ENCODE measurements at places on chromosomes 2 and 18.

- DNase-seq, result no peak
Measured at GRCh38 chr18:476251-476664, 24.2 kb downstream of the COLEC12 start.

DNA sequence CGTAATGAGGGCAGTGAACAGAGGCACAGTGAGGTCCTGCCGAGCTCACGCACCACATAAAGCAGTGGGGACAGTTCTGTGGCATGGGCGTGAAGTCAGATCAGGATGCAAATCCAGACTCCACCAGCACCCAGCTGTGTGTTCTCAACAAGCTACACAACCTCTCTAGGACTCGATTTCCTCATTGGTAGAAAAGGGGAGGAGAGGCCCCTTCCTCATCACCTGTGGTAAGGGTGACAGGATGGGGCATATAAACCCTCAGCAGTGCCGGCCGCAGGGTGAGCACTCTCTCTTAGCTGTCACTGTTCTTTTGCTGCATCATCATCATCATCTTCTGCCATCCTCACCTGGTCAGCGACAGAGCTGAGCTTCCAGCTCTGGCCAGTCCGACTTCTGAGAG, 54.8 kb downstream of the C2orf76 start:
- no peak for DNase-seq

DNA sequence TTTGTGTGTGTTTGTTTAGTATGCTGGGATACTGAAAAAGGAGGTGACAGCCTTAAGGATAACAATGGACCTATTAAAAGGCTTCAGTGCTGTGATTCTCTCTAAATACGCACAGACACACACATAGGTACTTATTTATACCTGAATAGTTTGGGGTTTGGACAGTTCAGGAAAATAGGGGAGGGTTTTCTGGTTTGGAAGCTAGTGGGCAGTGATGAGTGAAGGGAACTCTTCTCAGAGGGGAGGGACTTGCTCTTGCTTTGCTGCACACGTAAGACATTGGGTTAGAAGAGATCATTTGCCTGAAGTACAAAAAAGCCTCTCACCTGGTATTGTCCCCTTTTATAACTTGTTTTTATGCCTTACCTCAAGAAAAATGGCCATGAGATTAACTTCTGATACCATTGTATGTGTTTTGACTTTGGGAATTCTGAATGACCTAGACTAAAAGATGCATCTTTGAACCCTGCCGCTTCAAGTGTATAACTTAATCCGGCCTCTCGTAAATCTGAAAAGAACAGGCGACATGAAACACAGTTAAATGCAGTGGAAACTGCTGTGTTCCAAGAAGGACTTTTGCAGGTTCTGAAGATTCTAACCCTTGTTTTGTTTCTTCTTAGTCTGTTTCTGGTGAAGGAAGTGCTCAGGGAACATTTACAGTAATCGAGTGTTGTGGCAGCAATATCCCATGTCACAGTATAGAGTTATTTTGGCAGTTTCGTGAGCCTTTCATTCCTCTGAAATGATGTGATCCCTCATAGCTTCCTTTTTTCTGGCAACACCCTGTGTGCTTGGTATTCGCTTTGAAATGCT, 2.5 kb downstream of the CRIM1 start:
- DNase-seq, result no peak

DNA sequence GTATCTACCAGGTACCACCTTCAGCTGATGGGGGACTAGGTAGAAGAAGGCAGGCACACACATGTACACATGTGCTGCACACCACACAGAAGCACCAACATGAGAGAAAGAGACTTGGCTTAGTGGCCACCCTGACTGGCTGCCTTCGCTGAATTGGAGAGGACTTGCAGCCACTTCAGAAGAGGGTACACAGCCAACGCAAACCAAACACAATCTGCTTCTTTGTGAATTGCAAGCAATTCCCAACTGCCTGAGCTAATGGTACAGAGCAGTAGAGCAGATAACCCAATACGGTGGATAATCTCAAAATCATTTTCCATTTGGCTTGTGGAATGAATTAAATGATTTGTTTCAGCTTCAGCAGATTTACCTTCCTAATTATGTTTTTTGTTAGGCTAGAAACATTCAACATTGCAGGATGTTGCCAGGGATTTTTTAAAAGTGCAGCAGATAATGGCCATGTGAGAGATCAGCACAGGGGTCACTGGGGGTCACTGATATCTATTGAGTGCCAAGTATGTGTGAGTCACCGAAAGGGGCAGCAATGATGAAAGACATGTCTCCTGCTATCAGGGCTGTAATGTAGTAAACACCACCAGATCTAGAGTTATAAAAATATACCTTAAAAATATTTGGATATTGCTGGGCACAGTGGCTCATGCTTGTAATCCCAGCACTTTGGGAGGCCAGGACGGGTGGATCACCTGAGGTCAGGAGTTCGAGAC, 652.6 kb downstream of the BCL11A start:
- DNase-seq, result peak; percentile 83

DNA sequence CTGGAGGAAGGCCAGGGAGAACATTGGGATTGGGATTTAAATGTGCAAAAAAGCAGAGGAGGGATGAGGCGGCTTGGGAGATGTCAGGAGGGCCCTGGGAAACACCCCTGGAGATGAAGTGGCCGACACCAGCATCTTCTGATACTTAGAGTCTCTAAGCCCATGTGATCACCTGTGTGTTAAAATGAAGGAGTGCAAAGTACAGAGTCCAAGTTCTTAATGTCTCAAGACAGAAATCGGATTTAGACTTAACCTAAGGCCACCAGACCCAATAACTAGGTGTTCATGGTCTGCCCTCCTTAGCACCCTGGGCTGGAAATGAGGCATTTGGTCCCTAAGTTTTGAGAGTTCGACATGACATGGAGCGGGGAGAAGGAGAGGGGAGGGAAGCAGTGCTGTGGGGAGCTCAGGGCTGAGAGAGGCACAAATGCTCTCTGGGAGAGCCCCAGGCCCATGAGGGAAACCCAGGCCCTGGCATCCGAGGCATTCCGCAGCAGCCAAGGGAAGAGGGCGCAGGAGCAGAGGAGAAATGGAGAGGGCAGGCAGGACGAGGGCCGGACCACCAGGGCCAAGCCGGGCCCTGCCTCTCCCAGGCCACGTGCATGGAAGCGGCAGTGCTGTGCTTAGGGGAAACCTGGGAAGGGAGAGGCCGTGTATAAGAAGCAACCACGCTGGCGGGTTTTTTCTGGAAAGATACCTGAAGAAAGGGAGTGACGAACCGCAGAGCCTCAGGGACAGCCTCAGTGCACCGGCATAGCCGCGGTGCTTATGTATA, 63.3 kb downstream of the SFXN5 start:
- DNase-seq, result no peak

GRCh38 chr2:53859206-53860181, at the start of gene GPR75:
GPR75 (minus strand) TSS chr2:53859967; CDS start chr2:53854756, 5,211 bp downstream.
- no peak for DNase-seq

DNA sequence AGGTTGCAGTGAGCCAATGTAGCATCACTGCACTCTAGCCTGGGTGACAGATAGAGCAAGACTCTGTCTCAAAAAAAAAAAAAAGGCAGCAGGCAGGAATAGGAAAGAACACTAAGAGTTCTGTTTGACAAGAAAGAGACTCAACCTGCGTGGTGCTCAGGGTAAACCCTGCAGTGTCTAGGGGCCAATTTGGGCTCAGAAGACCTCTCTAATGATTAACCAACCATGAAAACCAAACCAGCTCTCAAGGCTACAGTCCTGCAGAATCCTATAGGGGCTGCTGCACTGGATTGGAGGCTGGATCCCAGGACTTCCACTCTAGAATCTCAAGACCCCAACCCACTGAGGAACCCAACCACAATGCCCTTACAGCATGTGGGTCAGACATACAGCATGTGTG, 2.4 kb downstream of the TRABD2A start:
- no peak for DNase-seq

DNA sequence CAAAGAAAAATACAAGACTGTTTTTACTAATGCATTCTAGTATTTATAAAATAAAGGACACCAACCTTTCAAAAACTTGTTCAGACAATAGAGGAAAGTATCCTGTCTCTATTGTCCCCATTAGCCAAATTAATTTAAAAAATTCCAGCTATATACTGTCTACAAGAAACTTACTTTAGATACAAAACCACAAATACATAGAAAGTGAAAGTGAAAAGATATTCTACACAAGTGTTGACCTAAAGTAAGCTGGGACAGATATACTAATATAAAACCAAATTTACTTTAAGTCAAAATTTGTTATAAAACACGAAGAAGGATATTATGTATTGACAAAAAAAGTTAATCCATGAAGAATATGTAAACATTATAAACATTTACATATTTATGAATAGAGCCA, 893.3 kb upstream of the TMEFF2 start:
- no peak for DNase-seq

GRCh38 chr18:23453680-23454058, 582 bp downstream of the RIOK3 start:
- no peak for DNase-seq

DNA sequence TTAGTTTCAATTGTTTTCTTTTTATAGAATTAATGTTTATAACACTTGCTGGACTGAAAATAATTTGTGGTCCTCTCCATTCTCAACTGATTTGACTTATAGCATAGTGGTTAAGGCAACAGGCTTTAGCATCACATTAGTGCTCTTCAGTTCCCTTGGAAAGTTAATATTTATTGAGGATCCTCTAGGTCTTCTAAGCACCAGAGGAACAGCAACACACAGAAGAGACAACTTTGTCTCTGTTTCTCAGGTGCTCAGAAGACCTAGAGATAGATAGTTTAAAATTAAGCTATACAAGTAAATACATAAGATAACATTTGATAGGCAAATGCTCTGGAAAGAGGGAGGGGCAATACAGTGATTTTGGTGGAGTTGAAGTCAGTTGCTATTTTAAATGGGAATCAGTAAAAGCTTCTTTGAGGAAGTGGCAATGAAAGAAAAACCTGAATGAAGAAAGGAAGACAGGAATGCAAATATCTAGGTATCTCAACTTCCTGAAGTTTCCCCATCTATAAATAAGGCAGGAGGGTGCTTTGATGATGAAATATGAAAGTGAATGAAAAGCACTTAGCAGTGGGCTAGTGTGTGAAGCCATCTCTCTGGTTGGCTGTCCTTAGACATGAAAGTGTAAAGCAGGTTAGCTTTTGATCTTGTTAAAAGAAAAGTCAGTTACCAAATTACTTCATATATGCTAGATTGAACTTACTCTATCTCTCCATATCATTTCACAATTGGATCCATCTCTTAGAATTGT, 7.9 kb downstream of the NEUROD1 start:
- no peak for DNase-seq

DNA sequence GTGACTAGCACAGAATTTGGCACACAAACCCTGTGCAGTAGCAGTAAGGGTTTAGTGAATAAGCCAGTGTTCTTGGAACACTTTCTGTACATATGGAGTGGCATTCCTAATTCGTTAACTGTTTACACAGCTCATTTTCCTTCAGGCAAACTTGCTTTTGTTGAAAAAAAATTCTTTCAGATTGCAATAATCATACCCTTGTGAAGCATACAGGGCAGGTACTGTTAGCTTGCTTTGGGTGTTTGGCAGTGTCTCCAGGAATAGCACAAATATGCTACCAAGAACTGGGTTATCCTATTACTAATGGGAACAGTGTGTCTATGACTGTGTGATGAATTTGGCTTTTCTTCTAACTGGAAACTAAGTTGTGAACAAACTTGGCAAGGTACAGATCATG, 33.4 kb downstream of the UGP2 start:
- DNase-seq, result no peak

DNA sequence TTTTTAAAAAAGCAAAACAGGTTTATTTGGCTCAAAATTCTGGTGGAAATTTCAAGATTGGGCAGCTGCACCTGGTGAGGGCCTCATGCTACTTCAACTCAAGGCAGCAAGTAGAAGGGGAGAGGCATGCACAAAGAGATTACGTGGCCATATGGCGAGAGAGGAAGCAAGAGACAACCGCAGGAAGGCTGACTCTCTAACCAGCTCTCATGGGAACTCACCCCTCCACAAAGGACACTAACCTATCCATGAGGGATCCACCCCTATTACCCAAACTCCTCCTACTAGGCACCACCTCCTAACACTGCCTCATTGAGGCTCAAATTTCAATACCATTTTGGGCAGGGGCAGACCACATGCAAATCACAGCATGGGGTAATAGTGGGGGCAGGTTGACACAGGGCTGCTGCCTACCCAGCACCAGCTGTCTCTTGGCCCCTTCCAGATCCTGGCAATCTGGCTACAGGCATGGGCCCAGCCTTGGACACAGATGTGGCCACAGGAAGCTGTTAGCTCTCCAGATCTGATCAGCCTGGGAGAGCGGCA, 2.0 kb upstream of the CAPN10 start:
- DNase-seq, result no peak

DNA sequence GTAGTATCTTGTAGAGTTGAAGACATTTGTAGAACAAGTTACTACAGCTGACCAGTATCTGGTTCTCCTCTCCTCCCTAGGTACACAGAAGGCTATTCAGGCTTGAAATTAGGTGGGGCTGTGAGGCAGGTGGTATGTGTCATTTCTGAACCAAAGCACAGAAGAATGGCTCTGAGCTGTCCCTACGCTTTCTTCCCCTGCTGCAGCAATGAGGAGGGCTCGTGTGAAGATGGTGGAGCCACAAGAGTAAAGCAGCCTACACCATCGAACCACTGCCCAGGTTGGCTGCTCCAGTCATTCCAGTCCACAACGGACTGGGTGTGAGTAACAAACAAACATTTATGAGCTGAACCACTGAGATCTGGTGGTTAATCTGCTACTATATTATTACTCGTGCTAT, 148.9 kb downstream of the DTNB start:
- no peak for DNase-seq

DNA sequence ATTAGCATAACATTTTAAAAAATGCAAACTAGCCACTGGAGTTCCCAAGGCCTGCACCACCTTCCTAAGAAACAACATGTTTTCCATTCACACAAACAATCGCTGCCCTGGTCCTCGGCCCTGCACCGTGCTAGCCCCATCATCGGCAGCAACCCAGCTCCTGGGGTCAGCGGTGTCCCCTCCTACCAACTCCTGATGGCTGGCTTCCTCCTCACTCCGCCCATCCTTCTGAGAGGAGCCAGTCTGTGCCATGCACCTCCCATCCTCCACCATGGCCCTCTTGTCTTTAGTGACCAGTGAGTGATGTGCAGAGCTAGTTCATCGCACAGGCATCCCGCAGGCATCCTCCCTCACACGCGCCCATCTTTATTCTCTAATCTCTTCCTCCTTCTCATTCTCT, 81.9 kb downstream of the LONRF2 start:
- DNase-seq, result no peak

GRCh38 chr2:43075811-43076585, 150.4 kb downstream of the ZFP36L2 start:
- DNase-seq, result no peak

DNA sequence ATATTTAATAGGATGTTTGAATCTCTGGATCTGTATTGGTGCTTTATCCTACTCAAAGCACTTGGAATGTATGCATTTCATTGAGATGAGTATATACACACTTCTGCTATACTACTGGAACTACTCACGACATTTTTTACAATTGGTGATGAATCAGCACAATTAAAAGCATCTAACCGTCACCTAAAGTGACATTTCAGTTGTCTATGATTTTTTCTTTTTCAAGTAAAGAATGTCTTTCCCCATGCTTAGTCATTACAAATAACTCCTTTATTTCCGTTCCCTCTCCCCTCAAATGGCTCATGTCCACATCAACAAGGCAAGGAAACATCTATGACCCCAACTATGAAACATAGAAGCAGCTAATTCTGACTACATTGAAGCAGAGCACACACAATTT, 77.3 kb downstream of the CLIP4 start:
- no peak for DNase-seq

All from NCI-H1092 (cell line).